PC-3 (cell line): ENCODE measurements at places on chromosomes 3 and 15. TPM values are rescaled to one million over a fixed set of nuclear protein-coding genes. Genes with fewer than 3 reads are reported as not detected.

DNA sequence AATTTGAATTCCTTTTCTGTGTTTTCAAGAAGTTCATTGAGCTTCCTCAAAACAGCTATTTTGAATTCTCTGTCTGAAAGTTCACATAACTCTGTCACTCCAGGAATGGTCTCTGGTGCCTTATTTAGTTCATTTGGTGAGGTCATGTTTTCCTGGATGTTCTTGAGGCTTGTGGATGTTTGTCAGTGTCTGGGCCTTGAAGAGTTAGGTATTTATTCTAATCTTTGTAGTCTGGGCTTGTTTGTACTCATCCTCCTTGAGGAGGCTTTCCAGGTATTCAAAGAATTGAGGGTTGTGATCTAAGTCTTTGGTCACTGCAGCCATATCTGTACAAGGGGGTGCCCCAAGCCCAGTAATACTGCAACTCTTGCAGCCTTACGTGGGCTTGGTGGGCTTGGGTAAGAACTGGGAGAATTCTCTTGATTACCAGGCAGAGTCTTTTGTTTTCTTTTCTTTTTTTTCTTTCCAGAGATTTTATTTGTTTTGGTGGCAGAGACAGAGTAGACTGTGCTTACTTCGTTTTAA is 19.3 kb upstream of the CCNDBP1 start:
- no peak for DNase-seq

ZNF501 gene
- total RNA-seq: not detected in 2 replicates

DNA sequence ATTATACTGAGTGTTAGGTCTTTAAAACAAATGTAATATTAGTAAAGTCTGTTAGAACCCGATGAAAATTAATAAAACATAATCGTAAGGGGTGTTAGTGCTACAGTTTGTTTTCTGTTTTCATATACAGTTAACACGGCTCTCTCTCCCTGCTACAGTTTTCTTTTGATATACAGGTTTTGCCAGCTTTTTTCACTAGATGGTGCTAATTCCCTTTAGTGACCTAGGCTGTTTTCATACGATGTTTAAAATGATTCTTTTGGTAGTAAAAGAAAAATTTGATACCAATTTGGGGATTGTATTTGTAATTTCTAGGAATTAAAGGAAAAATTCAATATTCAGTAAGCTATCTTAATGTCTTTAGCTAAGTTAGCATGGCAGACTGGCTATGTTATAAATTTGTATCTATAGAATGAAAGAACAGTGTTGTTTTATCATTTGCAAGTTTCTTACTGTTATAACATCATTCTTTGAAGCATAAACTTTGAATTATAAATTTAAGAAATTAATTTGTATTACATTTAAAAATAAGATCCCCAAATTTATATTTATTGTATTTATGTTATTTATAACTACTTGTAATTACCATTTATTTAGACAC is 11.5 kb downstream of the APH1B start:
- DNase-seq: peak; percentile 69

GRCh38 chr3:74115906-74116305 is 491.2 kb upstream of the PDZRN3 start:
- no peak for DNase-seq

DNA sequence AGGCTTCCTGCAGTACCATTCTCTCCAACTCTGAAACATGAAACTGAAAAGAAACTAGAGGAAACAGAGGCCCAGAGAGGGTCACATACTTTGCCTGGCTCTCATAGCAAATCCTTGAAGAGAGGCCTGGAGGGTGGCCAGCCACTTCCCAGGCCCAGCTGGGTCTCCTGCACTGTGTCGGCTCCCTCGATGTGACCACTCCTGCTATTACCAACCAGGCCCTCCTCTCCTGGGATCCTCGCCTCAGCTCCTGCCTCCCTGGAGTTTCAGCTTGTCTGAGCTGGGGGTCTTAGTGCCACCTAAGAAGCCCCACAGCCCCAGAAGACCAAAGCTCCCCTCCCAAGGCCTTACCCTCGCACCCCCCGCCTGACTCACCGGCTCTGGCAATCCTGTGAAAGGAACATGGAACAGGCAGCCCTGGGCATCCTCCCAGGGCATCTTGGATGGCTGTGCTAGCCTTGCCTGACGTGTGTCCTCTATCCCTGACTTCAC is 4.6 kb downstream of the LOXL1 start:
- no peak for DNase-seq

DNA sequence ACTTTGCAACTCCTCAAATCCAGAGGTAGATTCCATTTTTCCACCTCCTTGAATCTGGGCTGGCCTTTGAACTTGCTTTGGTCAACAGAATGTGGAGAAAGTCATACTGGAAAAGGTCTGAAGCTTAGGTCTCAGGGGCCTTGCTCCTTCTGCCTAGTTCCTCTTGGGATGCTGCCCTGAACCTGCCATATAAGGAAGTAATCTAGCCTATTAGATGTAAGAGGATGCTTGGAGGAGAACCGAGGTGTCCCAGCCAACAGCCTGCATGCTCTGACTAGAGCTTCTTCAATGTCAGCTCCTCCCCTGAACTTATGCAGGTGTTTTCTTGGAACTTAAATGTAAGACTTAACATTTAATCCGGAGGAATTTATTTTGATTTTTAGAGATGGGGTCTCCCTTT is 2.0 kb upstream of the TMED3 start:
- no peak for DNase-seq

DNA sequence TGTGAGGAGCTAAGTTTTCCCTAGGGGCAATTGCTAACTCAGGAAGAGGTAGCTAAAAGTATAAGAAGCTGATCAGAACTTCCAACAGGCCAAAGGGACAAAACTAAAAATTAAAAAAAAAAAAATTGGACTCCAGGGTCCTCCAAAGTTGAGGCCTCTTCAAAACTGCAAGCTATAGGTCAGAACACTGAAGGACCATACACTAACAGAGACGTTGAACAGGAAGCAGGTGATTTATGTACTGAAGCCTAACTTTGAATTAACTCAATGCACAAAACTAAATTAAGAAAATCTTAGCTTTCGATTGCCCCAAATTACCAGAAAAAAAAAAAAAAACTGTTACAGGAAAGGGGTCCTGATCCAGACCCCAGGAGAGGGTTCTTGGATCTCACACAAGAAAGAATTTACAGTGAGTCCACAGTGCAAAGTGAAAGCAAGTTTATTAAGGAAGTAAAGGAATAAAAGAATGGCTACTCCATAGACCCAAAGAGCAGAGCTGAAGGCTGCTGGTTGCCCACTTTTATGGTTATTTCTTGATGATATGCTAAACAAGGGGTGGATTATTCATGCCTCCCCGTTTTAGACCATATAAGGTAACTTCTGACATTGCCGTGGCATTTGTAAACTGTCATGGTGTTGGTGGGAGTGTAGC is 442.8 kb upstream of the NECTIN3 start:
- DNase-seq: no peak

MYEF2 gene
- total RNA-seq: 7.0 and 18.8 TPM in 2 replicates

DNA sequence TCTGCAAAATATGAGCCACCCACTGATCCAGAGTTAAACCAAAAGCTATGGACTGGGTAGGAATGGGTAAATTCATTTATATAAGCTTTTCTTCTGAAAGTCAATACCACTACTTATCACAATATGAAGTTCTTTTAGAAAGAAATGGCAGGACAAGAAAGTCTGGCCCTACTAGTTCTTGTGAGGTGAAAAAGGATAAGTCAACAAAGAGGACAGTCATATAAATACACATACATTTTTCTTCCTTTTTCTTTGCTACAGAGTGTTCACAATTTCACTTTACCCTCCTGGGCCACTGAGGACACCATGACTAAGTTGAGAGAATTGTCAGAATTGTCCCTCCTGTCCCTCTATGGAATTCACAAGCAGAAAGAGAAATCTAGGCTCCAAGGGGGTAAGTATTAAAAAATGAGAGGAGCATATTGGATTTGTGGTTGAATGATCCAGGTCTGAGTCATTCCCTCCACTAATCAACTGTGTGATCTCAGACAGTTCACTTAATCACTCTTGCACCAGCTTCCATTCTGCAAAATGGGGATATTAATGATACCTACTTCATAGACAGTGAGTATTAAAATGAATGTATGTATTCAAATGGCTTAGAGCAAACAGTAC is 27.6 kb downstream of the ACP3 start:
- peak; percentile 77 for DNase-seq

- DNase-seq: no peak
Observed at GRCh38 chr3:58044691-58045483, 36.7 kb downstream of the FLNB start.

KBTBD12 gene
- not detected in 2 replicates for total RNA-seq

GRCh38 chr15:25763954-25764353 is 99.2 kb downstream of the ATP10A start:
- no peak for DNase-seq

SAXO2 gene
- total RNA-seq: 0.35 and 3.7 TPM in 2 replicates

GRCh38 chr3:119570229-119570628 is 9.1 kb upstream of the ADPRH start:
- no peak for DNase-seq

DNA sequence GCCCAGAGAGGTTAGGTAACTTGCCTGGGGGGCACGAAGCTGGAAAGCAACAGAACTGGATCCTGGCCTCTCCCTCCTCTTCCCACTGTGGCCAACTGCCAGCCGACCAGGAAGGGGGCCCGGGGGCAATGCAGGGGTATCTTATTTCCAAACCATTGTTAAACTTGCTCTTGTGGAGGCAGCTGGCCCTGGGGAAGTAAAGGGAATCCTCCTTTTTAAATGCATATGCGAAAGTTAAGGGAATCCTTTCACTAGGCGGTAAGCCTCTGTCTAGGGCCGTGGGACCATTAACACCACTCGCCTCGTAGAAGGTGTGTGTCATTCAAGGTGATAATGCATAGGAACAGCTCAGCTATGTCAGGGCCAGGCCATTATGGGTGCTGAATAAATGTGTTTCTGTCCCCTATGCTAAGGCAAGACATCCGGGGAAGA is 68.6 kb downstream of the ST6GAL1 start:
- peak; percentile 17 for DNase-seq

GRCh38 chr3:184556582-184557347 is 4.8 kb upstream of the EPHB3 start:
- DNase-seq: no peak

DNA sequence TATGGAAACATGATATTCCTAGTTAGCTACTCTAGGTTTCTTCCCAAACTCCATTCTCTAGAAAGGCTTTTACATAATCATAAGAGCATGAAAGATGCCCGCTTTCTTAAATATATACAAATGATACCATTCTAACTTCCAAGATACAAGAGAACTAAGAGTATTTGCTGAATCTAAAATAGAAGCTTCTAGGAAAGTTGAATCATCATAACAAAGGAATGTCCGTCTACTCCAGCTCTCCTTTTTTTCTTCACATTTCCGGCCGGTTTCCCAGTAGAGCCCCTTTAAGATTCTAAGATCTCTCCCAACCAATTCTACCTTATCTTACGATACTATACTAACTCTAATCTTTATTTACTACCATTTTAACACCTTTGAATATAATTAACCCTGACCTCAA is 60.1 kb downstream of the RAD18 start:
- no peak for DNase-seq

SECISBP2L gene
- total RNA-seq: 13.6 and 18.6 TPM in 2 replicates

DNA sequence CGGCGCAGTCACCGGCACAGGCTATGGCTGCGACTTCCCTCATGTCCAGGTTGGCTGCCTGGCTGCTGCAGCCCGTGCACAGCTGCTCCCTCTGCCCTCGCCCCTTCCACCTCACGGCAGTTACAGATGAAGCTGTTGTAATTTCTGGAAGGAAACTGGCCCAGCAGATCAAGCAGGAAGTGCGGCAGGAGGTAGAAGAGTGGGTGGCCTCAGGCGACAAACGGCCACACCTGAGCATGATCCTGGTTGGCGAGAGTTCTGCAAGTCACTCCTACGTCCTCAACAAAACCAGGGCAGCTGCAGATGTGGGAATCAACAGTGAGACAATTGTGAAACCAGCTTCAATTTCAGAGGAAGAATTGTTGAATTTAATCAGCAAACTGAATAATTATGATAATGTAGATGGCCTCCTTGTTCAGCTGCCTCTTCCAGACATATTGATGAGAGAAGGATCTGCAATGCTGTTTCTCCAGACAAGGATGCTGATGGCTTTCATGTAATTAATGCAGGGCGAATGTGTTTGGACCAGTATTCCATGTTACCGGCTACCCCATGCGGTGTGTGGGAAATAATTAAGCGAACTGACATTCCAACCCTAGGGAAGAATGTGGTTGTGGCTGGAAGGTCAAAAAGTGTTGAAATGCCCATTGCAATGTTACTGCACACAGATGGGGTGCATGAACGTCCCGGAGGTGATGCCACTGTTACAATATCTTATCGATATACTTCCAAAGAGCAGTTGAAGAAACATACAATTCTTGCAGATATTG is 13.2 kb upstream of the GNB4 start:
- no peak for DNase-seq

DNA sequence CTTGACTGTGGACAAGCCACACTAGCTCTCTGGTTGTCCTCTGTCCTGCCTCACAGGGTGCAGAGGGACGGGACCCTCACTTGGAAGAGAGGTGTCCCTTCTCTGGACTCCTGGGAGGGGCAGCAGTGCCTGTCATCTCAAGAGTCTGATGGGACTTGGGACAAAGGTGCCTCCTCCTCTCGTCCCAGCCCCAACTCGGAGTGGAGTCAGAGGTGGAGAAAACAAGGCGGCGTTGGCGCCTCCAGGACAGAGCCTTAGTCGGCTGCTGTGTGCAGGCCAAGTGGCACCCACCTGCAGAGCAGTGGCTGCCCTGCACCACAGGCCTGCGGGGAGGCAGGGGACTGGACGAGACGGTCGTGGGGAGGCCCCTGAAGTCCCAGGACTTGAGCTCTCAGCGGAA is 9.4 kb upstream of the SEC13 start:
- no peak for DNase-seq

SPTSSB gene
- 78.0 and 144 TPM in 2 replicates for total RNA-seq

- DNase-seq: peak; percentile 54
Observed at GRCh38 chr3:57852896-57853295, 96.8 kb downstream of the SLMAP start.

PLS1 gene
- total RNA-seq: 18.7 and 20.1 TPM in 2 replicates

- no peak for DNase-seq
Observed at GRCh38 chr3:20772869-20773268, 586.9 kb upstream of the SGO1 start.

STAB1 gene
- 0.33 TPM in 1 of 2 replicates, not detected in the other for total RNA-seq

- DNase-seq: no peak
Observed at GRCh38 chr3:12509466-12509865, 25.2 kb downstream of the TSEN2 start.

DNA sequence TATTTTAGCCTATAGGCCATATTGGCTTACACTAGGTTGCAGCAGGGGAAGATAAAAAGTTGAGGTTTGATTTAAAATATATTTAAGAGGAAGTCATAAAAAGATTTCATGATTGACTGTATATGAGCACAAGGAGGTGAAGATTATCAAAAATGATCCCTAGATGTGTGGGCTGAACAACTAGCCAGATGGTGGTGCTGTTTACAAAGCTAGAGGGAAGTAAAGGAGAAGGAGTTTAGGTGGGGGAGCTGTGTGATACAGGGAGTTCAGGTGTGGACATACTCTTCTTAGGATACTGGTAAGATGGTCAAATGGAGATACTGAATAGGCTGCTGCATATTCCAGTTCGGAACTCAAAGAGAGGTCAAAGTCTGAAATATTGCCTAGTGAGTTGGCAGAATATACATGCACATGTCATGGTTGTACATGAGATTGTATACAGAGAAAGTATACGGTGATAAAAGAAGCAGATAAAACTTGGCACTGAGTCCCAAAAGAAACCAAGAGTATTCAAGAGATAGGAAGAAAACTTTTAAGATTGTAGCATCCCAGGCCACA is 727.8 kb downstream of the NLGN1 start:
- peak; percentile 71 for DNase-seq

- no peak for DNase-seq
Observed at GRCh38 chr15:81043281-81043934, 42.7 kb downstream of the TLNRD1 start.

PPARG gene
- total RNA-seq: 208 and 250 TPM in 2 replicates

CEP152 gene
- 7.5 and 8.2 TPM in 2 replicates for total RNA-seq
